Stimulated activated CD4-positive, alpha-beta T cell treated with anti-CD3 and anti-CD28 coated beads, Interleukin-4, amount 100 ng/mL, for 4 hours (primary cell): ENCODE measurements at places on chromosomes 1 and 21.

- no peak for DNase-seq
Measured at GRCh38 chr1:178134061-178134460, 40.2 kb downstream of the RASAL2 start.

GRCh38 chr1:174074757-174075156, 52.6 kb upstream of the RC3H1 start:
- no peak for DNase-seq

DNA sequence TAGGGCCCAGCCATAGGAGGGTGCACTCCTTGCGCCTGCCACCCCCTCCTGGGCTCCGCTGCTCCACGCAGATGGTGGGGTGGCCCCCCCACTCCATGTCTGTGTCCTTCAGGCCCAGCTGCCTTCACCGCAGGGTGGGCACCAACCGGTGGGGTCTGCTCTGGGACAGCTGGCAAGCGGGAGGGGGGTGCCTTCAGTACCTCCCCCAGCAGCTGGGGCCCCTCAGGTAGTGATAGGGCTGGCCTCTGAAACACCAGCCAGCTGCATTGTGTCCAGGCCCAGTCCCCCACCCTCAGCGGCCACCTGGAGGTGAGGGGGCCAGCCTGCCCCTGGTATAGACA, 360 bp downstream of the GJC2 start:
- DNase-seq: no peak

- DNase-seq: no peak
Measured at GRCh38 chr1:25198663-25199252, 33.5 kb downstream of the SYF2 start.

DNA sequence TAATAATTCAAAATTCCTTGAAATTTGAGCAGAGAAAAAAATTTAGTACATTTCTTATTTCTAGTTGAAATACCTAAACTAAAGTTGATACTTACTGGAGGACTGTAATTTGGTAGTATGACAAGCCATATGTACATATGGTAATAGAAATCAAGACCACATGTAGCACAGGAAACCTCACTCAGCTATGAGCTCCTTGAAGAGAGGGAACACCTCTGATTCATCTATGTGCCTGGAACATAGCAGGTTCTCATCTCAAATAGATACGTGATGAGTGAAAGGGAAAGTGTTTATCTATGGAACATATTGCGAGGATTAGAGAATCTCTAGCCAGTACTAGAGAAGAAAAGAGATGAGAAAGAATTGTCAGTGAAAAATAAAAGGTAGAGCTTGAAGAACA, 47.9 kb upstream of the GNG4 start:
- DNase-seq: no peak

GRCh38 chr1:159211331-159212136, 6.9 kb downstream of the ACKR1 start:
- peak; percentile 21 for DNase-seq

GRCh38 chr1:156134716-156135435, 18.5 kb upstream of the SEMA4A start:
- DNase-seq: no peak

- no peak for DNase-seq
Measured at GRCh38 chr1:41475859-41476567, 8.5 kb downstream of the EDN2 start.

- no peak for DNase-seq
Measured at GRCh38 chr1:36492491-36492890, 9.8 kb upstream of the CSF3R start.

DNA sequence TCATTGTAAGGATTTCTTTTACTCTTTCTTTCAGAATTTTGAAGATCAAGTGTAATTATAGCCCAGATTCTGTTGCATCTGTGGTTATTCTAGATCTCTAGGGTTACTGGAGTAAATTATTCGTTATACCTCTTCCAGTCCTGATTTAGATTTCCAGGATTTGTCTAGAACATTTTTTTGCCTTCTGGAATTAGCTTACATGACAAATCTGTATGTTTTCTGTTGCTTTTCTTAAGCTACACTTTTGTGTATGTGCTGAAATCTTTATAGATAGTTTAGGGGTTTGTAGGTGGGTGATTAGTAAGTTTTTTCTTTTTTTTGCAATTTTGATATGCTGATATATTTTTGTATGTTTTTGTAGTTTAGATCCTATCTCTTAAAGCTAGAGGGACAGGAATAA, 13.7 kb downstream of the RALGPS2 start:
- no peak for DNase-seq

- DNase-seq: no peak
Measured at GRCh38 chr1:209837671-209838070, 9.9 kb downstream of the UTP25 start.
